RWPE1 (cell line): ENCODE measurements at places on chromosomes 3 and 15.
A peak's percentile ranks its signal among the peaks of the same experiment; 100 is the strongest.

DNA sequence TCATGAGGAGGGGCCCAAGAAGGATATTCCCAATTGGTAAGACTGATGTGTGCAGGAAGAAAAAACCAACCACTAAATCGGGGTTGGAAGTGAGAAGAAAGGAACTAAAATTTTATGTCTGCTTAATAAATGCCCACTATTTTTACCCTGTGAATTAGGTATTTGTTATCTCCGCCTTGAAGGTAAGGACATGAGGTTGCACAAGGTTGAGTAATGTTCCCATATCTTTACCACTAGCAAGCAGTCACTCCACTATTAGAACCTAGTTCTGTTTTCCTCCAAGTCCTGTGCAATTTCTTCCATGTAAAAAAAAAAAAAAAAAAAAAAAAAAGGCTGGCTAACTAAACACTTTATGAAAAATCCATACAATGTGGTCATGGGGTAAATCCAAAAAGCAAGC is 318.5 kb upstream of the SLCO3A1 start:
- no peak for DNase-seq

GRCh38 chr3:129056451-129057173 is 4.0 kb upstream of the GP9 start:
- DNase-seq: no peak

- DNase-seq: peak; percentile 49
Measured at GRCh38 chr15:73677146-73677607, 7.0 kb upstream of the CD276 start.

DNA sequence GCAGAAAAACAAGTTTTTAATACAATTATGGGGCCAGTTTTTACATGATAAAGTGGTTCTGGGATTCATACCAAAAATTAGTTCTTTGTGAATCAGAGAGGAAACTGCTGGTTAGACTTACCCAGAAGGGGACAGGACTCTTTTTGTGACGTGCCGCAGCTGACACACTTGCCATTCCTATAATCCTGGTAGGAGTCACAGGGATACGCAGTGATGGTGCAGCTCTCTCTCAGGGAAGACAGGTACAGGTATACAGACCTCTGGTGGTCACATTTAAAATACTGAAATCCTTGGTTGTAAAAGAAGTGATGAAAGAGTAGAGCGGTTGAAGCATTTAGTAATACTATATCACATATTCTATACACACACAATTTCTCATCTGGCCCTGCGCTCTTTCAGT is 20.2 kb upstream of the TMEM41A start:
- DNase-seq: no peak

GRCh38 chr3:27584874-27585273 is 100.7 kb upstream of the SLC4A7 start:
- no peak for DNase-seq

GRCh38 chr15:91865950-91866349 is 12.4 kb downstream of the SLCO3A1 start:
- peak; percentile 28 for DNase-seq

- DNase-seq: no peak
Measured at GRCh38 chr3:73491287-73491662, 133.5 kb downstream of the PDZRN3 start.

- DNase-seq: peak; percentile 34
Measured at GRCh38 chr3:131216801-131217200, 164.8 kb upstream of the NUDT16 start.

DNA sequence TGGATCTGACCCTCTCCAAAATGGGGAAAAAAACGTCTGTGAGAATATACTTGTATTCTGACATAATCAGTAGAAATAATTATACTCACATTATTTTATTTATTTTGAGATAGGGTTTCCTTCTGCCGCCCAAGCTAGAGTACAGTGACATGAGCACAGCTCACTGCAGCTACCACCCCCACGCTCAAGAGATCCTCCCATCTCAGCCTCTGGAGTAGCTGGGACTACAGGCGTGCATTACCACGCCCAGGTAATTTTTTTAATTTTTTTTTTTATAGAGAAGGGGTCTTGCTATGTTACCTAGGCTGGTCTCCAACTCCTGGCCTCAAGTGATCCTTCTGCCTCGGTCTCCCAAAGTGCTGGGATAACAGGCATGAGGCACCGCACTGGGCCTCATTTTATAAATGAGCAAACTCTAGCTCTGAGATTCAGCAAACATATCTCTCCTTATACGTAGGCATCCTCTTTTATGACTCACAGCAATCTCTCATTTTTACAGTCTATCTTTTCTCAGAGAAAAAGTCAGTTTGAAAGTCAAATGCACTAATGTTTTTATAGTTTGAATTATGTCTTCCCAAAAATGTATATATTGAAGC is 989 bp upstream of the VGLL3 start:
- DNase-seq: no peak

GRCh38 chr3:71208211-71209095 is 375.1 kb downstream of the FOXP1 start:
- DNase-seq: no peak

DNA sequence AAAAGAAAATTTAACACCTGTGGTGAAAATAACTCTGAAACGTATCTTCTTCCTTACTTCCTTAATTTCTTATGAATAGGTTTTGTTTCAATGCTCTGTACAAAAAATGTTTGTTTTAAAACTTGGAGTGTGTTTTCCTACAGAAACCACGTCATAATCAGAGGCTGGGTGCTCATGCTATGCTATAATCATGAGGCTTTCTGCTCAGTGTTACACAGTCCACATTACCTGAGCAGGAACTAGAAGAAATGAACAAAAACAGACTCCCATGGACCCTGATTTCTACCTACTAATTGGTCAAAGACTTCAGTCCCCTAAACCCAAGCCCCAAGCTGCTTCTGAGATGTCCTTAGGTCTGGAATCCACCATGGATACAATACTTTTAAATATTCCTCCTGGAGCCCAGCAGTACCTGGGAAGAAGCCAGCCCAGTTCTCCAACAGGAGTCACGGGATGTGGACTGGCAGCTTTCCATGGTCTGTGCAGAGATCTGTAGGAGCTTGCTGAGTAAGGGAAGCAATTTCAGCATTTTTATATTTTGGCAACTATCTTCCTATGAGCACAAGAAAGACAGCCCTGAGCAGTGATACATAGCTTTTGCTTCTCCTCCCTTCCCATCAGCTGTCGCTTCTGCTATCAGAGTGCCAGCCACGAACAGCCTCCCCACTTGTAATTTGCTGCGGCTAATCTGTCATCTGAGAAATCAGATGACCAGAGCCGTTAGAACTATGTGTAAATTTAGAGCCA is 65.6 kb downstream of the WDR72 start:
- no peak for DNase-seq

DNA sequence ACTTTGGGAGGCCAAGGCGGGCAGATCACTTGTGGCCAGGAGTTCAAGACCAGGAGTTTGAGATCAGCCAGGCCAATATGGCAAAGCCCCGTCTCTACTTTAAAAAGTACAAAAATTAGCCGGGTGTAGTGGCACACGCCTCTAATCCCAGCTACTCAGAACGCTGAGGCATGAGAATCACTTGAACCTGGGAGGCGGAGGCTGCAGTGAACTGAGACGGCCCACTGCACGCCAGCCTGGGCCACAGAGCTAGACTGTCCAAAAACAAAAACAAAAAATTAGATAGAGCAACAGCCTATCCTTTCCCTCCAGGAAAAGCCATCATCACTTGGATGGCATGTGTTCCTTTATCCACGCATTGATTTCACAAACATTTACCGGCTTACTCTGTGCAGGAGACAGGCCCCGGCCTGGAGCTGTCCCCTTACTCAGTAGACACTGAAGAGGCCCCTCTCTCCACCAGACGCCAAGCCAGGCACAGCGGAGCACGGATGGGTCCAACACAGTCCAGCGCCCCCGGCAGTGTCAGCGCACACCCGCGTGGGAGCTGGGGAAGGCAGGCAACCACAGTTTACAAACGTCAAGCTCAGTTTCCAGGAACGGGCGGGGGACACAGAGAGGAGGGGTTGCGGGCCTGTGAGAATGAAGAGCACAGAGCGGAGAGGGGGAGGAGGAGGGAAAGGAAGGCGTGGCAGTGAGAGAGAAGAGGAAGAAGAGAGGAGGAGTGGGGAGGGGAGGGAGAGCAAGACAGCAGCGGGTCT is 3.1 kb downstream of the GP5 start:
- no peak for DNase-seq

DNA sequence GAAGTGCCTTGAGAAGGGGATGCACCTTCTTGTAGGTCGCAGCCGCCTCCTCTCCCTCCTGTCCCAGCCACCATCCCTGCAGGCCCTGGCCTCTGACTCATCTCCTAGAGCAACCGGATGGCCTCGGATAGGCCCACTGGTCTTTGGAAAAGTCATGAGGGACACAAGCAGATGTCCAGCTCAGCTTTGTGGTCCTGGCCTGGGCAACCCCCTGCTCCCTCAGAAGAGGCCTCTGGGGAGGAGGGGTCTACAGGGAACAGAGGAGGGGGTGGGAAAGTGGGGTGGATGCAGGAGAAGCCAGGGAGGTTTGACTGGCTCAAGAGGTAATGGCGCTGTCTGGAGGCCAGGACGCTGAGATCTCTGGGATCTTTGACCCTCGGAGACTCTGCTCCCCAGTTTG is 259.2 kb upstream of the TLE3 start:
- no peak for DNase-seq
